CD4-positive, alpha-beta T cell (primary cell): ENCODE measurements at places on chromosomes 7 and 10.

DNA sequence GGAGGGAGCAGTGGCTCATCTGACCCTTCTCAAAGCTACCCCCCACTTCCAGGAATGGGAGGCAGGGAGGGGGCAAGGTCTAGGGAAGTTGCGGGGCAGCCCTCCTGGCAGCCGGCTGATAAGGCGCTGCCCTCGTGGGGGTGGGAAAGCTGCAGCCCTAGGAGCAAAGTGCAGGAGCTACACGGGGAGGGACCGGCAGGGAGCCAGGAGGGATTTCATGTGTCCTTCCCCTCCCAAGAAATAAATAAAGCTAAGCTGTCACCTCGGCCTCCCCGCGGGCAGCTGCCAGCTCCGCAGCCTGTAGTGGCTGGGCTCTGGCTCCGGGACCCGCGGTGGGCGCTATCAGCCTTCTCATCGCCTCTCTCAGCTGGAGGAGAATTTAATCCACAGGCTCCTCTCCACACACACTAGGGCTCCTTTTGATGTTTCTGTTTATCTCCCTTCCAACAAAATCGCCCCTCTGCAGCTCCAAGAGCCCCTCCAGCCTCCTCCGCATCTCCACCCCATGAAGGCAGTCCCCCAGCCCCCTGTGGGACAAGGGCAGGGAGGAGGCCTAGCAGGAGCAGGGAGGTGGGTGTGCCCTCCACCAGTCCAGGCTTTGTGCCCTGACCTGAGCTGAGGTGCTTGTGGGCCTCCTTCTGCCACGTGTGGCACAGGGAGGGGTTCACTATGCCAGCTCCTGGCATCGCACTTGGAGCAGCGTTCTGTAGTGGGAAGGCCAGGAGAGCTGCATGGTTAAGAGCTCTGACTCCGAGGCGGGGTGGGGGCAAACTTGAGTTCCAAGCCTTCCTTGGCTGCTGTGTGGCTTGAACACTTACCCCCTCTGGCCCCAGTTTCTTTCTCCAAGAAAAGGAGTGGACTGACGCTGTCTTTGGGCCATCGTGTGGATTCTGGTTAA, 80.5 kb downstream of the C10orf105 start:
- no peak for DNase-seq

- no peak for DNase-seq
Observed at GRCh38 chr7:24970676-24971075, 9.3 kb downstream of the OSBPL3 start.

DNA sequence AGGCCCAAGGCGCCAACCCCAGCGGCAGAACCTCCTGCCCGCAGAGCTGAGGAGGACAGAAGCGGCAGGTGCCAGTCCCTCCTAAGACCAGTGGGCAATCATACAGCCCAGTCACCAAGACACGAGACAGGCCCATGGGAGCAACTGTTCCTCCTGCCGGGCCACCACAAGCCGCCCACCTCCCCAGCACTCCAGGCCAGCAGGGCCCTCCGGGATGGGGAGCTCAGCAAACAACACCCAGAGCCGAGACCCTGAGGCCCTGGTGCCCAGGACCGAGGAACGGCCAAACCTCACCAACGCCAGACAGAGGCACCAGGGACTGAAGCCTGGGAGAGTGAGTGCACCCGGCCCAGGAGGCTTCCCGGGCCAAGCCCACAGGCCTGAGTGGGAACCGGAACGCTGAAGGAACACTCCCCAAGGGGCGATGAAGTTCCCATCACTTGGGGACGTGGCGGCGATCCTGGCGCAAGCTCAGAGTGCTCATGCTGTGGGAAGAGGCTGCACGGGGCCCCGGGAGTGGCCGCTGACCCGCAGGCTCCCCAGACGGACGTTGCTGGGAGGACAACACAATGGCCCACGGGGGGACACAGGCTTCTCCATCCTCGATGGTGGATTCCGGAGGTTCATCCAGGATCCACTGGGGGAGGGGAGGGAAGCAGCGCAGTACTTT, 35.1 kb downstream of the GPER1 start:
- DNase-seq = no peak

GRCh38 chr10:59281861-59282260, 80.5 kb downstream of the FAM13C start:
- no peak for DNase-seq

DNA sequence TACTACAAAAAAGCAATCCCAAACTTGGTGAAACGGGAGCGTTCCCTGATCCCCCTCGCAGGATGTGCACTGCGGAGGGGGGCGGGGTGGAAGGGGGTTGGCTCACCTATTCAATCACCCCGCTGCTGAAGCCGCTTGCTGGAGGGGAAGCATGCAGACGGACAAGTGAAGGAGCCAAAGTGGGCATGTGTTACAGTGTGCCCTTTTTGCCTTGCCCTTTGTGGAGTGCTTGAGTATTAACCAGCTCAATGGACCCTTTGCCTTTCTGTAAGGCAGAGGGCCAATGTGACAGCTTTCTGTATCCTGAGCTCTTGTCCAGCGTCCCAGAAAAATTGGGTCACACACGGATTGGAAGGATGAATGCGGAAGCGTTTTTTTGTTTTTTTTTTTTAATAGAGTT, 348.9 kb upstream of the NPSR1 start:
- no peak for DNase-seq

GRCh38 chr7:44060091-44060947, 5.0 kb downstream of the PGAM2 start:
- no peak for DNase-seq

GRCh38 chr7:96921231-96921630, 84.1 kb upstream of the DLX6 start:
- DNase-seq = no peak

- DNase-seq = no peak
Observed at GRCh38 chr7:80210400-80210799, 75.8 kb downstream of the GNAI1 start.

- no peak for DNase-seq
Observed at GRCh38 chr7:79050603-79051002, 402.9 kb downstream of the MAGI2 start.

DNA sequence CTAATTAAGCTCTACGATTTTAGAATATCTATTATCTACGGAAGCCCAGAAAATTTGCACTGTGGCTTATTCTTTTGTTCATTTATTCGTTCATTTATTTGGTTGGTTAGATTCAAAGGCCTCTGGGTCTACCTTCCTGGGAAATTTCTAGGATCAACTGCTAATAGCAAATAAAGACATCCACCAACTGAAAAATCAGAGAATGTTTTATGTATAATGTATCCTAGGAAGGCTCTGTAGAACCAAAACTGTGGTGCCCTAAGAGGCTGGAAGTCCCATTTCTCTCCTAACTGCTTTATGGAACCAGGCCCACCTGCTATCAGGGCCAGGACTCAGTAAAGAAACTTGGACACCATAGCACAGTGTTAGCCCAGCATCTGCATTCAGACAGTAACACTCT, 923.4 kb upstream of the AUTS2 start:
- DNase-seq = no peak

DNA sequence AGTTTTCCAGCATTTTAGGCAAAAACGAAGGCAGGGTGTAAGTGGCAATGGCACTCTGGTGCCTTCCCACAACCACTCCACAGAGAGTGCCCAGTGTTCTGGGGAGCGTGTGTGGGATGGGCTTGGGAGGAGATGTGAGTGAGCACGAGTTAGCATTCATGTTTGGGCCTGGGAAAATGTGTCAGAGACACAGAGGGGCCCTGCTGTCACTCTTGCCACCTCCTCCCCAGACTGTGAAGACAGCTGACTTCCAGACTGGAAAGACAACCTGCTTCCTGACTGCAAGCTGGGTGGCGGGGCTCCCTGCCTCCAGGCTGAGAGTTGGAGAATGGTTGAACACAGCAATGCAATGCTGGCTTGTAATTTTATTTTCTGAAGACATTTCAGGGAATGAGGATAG, 454.5 kb upstream of the ZMIZ1 start:
- no peak for DNase-seq

DNA sequence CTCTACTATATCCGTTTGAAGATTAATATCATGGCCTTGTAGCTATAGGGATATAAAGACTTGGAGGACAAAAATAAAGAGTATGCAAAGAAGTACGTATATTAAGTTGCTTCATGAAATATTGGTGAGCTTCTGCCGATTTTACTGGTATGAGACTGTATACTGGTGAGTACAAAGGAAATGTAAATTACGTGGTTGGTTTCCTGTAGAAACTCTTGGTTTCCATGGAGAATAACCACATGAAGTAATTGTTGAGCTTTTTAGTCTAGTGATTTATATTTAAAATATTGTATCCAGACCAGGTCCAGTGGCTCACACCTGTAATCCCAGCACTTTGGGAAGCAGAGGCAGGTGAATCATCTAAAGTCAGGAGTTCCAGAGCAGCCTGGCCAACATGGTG, 32.2 kb upstream of the GLI3 start:
- DNase-seq = no peak

DNA sequence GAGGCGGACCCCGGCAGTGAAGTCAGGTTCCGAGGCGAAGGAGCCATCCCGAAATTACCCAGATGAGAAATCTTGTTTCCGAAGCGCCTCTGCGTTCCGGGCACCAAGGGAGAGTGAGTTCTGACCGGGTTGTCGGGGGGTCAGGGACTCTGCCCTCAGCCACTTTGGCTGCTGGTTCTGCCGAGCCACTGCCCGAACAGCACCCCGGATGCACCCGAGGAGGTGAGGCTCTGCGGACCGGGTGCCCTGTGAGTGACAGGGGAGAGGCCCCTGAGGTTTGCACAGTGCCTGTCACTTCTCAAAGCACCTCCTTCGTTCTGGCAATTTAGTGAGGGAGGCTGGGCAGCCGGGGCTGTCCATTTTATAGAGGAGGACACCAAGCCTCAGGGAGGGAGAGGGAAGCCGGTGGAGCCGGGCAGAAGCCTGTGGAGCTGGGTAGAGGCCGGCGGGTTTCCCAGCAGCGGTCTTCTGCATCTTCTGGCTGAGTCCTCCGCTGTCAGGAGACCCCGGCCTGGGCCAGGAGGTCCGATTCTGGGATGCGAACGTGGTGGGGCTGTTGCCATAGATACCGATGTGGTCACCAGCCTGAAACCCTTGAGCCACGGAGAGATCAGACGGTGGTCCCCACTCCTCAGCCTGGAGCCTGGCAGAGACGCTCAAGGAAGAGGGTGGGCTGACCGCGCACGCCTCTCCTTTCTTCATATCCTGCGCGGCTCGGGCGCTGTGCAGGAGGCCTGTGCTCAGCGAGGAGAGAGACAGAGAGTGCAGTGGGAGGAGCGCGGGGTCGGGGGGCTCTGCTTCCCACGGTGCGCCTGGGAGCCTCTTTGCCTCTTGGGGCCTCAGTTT, 18.9 kb upstream of the SHH start:
- DNase-seq = no peak

DNA sequence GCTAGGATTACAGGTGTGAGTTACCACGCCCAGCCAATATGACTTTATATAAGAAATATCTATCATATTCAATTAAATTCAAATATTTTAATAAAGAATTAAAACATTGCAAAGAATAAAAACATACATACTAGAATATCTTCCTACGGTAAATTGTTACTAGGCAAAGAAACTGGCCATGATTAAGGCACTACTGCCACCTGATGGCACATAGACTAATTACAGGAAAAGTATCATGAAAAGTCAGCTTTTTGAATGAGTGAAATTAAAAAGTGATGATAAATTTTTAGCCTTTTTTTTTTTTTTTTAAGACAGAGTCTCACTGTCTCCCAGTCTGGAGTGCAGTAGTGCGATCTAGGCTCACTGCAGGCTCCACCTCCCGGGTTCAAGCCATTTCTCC, 30.9 kb downstream of the MRPS33 start:
- DNase-seq = no peak

- no peak for DNase-seq
Observed at GRCh38 chr7:73730485-73730884, 8.1 kb downstream of the ABHD11 start.

DNA sequence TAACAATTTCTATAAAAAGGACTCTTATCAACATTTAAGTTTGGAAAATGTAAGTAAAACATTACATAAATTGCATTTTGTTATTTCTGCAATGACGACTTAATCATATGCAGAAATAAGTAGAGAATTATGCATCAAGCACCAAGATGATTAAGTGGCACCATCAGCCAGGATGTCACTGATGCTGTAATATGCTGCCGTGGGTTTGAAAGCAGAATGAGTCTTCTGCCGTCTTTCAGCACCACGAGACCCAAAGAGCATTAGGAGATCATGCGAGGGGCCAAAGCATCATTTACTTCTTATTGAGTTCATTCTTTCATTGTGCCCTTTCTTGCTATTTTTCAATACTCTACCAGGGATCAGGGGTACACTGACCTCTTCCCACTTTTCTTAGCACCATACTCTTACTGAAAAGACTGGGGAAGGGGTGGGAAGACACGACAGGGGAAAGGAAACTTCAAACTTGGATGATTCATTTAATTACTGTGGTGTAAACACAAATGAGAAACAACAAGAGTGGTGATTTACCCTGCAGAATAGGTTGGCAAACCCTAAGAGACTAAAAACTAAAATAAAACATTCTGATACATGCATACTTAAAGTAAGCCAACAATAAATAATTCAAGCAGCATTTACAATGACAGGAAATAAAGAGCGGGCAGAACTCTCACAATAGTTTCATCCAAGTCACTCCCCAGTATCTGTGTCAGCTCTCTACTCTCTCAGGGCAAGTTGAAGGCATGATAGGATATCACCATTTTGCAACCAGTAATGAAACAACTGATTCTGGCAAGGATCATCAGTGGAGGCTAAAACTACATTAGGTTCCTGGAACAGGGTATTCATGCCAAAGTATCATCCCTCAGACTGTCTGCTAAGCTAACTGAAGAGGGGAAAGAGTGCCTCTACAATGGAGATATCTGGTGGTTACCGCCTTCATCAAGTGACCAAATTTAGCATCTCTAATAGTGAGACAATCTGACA, 70.8 kb downstream of the CUL2 start:
- DNase-seq = no peak

- no peak for DNase-seq
Observed at GRCh38 chr10:7281429-7281828, 129.4 kb downstream of the SFMBT2 start.

DNA sequence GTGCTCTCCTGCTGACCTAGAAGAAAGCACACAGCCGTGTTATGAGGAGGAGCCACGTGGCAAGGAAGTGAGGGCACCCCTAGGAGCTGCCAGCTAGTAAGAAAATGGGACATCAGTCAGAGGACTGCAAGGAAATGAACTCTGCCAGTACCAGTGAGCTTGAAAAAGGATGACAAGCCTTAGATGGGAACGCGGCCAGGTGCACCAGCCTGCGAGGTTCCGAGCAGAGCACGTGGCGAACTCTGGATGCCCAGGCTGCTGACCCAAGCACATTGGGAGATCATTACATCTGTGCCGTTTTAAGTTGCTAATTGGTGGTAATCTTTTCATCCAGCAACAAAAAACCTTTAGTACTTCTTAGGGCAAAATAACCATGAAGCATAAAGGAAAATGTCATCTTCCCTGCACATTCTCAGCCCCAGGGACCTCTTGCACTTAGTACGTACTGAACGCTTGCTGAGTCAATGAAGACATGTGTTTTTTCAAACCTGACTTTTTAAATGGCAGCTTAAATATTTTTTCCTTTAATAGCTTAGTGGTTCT, 69.4 kb downstream of the AMZ1 start:
- no peak for DNase-seq

GRCh38 chr7:22039670-22040069, 94.0 kb upstream of the CDCA7L start:
- DNase-seq = no peak
